ENCODE measurements at places on chromosomes 11 and 22. TPM values are rescaled to one million over a fixed set of nuclear protein-coding genes. Genes with fewer than 3 reads are reported as not detected.

ATP6V1E1 gene
- total RNA-seq = 93.3 TPM

CSRP3 gene
- total RNA-seq = not detected

TNNI2 gene
- total RNA-seq = not detected

UBQLNL gene
- not detected for total RNA-seq

OR5AN1 gene
- total RNA-seq = not detected

All from cardiac atrium fibroblast (primary cell).